ENCODE measurements at places on chromosomes 5 and 9.

DNA sequence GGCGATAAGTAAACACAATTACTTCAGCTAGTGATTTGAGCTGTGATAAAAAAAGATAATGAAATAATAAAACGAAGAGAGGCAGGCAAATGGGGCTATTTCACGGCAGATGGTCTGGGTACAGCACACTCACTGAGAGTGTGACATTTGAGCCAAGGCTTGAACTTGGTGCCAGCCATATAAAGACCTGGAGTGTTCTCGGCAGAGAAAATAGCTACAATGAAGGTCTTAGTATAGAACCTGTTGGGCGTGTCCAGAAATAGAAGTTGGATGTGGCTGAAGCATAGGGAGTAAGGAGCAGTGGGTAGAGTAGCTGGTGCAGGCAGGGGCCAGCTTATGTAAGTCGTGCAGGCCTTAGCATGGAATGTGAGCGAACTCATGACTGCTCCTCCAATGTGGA lies 660.3 kb upstream of the WWC1 start:
- no peak for DNase-seq

- DNase-seq = no peak
Observed at GRCh38 chr5:10489810-10490426, 48.2 kb downstream of the ROPN1L start.

DNA sequence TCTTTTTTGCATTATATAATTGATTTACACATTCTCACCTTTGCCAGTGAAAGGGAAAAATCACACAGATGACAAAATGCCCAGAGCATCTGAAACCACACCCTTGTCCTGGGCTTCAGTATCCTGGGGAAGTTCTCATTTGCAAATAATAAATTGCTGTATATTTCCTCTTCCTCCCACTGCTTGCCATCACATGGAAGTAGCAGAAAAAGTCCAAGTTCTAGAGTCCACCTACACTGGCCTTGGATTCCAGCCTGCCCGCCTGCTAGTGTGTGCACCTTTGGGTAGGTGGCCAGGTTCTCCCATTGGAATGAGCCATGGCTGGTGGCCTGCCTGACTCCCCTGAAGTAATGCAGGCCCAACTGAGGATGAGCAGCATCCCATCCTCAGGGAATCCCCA lies 149.4 kb downstream of the GADD45G start:
- DNase-seq = no peak

GRCh38 chr9:103243553-103243952 lies 248.4 kb downstream of the CYLC2 start:
- DNase-seq = no peak

- no peak for DNase-seq
Observed at GRCh38 chr5:102974177-102974576, 145.8 kb downstream of the GIN1 start.
